Stimulated activated CD8-positive, alpha-beta memory T cell treated with anti-CD3 and anti-CD28 coated beads, Interleukin-4, amount 100 ng/mL, for 1 hour (primary cell): ENCODE measurements at places on chromosomes 11 and 22.

GRCh38 chr11:83326326-83326725, 40.2 kb upstream of the CCDC90B start:
- no peak for DNase-seq

DNA sequence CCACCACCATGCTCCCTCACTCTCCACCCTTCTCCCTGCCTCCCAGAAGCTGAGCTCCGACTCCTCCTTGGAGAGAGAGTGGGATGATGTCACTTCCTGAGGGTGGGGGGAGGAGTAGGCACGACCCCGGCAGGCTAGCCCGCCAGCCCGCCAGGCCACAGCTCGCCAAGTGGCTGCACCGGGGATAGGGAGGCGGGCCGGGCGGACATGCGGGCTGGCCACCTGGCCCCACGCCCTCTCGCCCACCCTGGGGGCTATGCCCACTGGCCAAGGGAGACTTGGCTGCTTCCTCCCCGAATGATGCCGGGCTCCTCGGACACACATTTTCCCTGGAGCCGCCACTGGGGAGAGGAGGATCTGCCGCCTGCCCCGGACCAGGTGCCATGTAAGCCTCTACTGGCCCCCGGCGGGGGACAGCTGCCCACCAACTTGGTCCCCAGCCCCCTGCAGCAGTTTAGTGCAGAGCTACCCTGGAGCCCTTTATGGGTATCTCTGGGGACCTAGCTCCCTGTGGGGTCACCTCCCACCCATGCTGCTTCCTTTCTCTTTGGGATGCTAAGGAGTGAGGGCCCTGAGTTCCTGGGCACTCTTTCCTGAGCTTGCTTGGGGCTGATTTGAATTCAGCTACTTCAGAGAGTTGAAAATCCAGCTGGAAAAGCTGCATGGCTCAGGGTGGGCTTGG, 33.7 kb upstream of the MYRF start:
- no peak for DNase-seq

GRCh38 chr11:132286106-132286505, 915.7 kb downstream of the NTM start:
- no peak for DNase-seq

DNA sequence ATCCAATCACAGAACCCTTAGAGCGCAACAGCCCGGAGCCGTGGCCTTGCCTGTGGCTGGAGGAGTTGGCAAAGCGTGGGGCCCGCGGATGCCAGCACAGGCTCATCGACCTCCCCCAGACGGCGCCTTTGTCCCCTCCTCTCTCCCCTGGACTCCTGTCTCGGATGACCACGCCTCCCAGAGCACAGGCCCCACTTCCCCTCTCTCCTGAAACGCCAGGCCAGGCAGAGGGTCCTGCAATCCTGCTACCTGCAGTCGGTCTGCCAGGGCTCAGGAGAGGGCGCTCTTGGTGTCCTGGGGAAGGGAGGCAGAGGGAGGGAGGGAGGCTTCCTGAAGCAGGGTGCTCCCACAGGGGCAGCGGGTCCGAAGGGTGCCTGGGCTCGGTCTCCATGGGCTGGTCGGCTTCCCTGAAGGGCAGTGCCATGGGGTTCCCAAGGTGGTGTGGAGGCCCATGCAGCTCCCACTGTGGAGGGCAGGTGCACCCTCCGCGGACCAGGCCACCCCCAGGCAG, 16.6 kb upstream of the TTLL12 start:
- no peak for DNase-seq

GRCh38 chr22:47210686-47211085, 448.2 kb downstream of the TBC1D22A start:
- DNase-seq, result no peak

- no peak for DNase-seq
These were observed 210.5 kb downstream of the MN1 start for GRCh38 chr22:27591060-27591459.

- DNase-seq, result no peak
These were observed 34.5 kb upstream of the BLID start for GRCh38 chr11:122150216-122151124.

DNA sequence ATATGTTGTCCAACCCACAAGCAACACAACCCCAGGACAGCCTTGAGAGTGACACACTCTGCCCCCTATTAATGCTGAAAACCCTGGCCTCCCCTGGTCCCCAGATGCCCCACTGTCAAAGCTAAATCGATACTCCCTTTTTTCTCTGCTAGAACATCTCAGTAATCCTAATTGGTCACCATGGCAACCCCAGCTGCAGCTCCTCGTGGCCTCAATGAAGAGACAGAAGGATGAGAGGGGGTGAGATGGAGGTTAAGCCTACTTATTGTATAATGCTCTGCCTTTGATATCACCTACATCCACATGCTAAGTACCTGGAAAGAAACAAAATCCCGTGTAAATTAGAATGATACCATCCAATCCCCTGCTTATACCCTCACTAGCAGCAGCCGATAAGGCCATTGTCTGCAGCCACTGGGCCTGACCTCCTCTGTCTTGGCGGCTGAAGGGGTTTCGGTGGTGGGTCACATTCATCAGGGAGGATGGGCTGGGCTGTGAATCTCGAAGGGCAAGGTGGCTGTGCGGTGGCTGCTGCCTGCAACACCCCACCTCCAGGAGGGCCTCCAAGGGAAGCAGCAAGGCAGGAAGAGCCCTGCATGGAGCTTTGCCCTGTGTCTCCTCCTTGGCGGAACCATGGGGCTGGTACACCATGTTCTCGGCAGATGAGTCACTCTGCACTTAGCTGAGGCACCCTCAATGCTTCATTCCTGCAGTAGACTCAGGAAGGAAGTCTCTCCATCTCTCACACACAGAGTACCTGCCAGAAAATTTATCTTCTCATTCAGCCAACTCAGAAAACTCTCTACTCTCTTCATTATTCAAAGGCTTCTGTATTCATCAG, 399.5 kb downstream of the BUD13 start:
- DNase-seq, result no peak

DNA sequence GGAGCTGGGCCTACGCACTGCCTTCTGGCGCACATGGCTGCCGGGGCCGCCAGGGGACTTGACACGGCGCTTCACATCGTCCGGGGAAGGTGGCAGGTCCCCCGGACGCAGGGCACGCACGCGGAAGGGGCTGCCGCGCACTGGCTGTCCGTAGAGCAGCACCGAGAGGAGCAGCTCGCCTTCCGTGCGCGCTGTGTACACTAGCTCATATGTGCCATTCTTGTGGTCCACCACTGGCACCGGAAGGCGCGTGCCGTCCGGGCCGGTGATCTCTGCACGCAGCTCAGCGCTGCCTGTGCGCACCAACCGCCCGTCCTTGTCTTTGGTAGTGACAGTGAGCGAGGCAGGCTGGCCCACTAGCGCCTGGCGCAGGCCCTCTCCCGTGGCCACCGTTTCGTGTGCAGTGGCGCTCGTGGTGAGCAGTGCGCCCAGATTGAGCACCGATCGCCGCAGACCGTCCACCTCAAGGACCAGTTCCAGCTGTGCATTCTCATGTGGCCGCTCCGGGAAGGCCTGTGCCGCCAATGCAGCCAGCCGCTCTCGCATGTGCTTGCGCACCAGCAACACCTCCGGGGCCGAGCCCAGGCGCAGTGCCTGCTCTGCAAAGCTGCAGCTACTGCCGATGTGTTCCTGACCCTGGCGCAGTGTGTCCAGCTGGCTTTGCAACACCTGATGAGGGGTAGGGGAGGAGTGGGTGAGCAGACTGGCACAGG, 15.7 kb upstream of the HPX start:
- no peak for DNase-seq

GRCh38 chr22:41722496-41722895, 23.2 kb downstream of the MEI1 start:
- DNase-seq, result no peak

GRCh38 chr11:119340335-119341221, at the start of gene C1QTNF5:
TSS of gene C1QTNF5 (minus strand) at chr11:119340883. CDS start at chr11:119340397, 486 bp downstream.
- no peak for DNase-seq

DNA sequence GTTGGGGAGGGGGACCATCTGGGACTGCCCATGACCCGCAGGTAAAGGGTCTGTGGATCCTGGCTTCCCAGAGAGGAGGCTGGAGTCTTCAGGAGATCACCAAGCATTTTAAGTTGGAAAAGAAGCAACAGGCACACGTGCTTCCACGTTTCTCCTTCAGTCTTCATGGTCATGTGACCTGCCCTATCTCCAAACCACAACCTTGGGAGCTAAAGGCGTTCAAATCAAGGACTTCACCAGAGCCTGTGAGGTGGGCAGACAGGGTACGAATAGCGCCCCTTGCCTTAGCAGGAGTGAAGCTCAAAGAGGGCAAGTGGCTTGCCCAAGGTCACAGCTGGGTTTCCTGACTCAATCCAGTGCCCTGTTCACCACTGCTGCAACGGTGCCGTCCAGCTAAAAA, 6.7 kb downstream of the TMEM184B start:
- DNase-seq, result no peak

GRCh38 chr11:35127619-35128018, 11.4 kb upstream of the CD44 start:
- DNase-seq, result no peak

DNA sequence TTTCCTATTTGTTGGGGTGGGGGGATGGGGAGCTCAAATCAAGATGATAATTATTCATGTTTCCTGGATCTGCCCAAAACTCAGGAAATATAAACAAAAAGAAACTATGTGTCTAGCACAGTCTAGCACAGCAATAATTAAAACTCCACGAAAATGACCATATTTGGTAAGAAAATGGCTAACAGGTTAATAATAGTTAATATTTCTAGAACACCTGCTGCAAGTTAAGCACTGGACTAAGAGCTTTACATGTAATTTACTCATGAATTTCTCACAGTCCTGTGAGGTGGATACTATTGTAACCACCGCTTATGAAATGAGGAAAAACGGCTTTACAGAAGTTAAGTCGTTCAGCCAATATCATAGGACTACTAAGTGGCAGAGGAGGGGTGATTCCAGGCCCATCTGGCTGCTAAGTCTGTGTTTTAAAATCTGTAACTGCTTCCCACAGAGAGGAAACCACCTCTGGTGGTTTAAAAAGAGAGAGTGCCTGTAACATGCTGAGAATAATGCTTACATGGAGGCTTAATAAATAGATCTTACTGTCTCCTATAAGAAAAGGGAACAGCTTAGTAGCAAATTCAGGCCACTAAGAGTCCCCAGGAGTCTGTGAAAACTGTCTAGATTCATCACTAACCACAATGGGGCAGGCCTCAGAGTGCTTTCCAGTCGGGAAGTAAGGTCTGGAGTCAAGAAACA, 11.0 kb upstream of the AMOTL1 start:
- DNase-seq, result no peak

GRCh38 chr11:8531982-8532381, 62.0 kb downstream of the STK33 start:
- DNase-seq, result no peak

DNA sequence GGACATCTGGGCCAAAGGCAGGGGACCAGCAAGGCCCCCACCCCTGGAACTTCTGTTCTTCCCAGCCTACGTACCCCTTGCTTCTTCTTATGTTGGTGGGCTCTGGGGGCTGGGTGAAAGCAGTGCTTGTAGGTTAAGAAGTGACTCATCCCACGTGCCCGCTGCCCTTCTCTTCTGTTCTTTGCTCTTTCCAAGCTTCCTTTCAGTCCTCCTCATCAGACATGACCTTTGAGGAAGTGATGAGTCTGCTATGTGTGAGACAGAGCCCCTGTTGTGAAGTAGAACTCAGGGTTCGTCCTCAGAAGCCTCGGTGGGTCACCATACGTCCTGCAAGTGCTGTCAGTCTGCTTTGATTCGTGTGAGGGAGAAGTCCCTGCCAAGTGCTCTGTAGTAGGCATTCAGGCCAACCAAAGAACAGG, 12.7 kb downstream of the MED15 start:
- DNase-seq, result no peak

- no peak for DNase-seq
These were observed 11.3 kb upstream of the CTSC start for GRCh38 chr11:88348870-88349269.

- DNase-seq, result no peak
These were observed 23.2 kb downstream of the MS4A4A start for GRCh38 chr11:60303661-60304060.

- DNase-seq, result no peak
These were observed 10.5 kb upstream of the FLRT1 start for GRCh38 chr11:64025205-64025604.

DNA sequence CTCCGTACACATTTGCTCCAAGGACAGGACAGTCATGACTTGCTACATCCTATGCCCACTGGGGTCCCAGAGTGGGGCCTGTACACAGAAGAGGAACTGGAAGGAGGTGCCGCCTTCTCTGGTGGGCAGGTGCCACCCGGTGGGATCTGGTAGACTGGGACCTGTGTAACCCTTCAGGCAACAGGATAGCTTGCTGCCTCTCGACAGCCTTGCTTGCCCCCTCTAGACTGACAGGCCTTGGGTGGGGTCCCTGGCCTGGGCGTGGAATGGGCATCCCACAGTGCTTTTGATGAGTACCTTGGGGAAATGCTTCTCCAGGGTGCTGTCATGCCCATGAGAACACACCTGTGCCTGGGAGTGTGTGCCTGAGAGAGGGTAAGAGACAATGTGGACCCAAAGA, 15.8 kb downstream of the SHANK3 start:
- no peak for DNase-seq

GRCh38 chr11:83092488-83093384, 21.0 kb upstream of the RAB30 start:
- DNase-seq, result no peak
